ENCODE measurements at places on chromosomes 2 and 18.

GRCh38 chr2:219031005-219031738 lies 10.1 kb downstream of the CFAP65 start:
- DNase-seq: no peak

GRCh38 chr18:61893971-61894750 lies 1.4 kb upstream of the RNF152 start:
- peak; percentile 84 for DNase-seq

GRCh38 chr2:98489971-98490962 lies 45.6 kb downstream of the INPP4A start:
- no peak for DNase-seq

DNA sequence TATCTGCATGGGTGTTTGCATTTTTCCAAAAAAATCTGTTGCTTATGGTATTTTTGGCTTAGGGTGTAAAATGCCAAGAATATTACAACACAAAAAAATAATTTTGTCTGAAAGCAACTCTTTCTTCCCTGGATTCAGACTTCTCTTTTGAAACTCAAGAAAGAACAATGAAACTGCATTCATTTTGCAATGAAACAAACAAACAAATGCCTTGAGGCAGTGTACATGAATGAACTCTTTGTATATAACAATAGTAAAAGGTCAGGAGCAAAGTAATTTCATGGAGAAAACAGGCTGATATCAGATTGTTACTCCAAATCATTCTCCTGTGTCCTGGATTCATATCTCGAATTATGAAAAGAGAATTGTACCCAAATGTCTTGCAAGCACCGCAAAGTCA lies 301.6 kb upstream of the CDH20 start:
- DNase-seq: no peak

DNA sequence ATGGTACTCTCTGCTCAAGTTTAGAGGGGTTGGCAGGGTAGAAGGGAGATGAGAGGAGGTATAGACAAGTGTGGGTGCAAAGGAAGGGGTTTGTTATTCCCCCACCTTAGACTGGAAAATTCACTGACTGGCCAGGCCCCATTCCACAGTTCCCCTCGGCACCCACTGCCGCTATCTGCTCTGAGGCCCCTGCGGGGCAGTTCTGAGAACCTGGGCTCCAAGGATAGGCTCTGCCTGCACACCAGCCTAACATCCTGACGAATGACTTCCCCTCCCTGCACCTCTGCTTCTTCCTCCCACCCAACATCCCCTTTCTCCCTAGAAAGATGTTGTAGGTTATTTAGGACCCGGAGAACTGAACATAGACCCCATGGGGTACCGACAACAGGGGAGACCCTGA lies 303.9 kb upstream of the HDAC4 start:
- DNase-seq: no peak

DNA sequence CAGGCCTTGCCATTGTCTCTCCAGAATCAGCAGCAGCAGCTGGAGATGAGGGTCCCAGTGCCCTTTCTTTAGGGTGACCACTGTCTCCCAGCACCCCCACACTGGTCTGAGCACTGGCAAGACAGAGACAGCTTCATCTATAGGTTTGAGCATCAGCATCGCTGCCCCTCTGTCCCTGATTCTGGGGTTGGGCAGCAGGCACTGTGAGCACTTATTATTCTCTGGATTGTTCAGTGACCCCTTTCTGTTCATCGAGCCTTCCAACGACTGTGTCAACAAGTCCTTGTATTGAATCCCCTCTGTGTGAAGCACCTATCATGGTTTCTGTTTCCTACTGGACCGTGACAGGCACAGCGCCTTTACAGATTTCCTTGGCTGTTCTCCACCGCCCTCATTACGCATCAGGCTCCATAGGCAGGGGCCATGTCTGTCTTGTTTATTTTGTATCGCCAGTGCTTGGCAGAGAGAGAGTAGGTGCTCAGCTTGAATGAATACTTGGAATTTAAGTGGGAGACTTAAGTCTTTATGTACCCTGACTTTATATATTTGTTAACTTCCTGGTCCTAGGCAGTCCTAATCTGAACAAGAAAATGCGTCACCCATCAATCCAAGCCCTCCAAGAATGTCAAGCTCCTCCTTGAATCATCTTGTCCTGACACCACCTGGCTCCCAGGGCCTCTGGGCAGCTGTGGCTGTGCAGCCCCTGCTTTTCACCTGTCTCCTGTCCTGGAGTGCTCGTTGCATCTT lies 11.4 kb downstream of the MALL start:
- DNase-seq: no peak

- no peak for DNase-seq
Observed at GRCh38 chr2:3181416-3182010, 196.1 kb downstream of the EIPR1 start.

GRCh38 chr2:158112992-158113391 lies 11.3 kb downstream of the UPP2 start:
- no peak for DNase-seq

DNA sequence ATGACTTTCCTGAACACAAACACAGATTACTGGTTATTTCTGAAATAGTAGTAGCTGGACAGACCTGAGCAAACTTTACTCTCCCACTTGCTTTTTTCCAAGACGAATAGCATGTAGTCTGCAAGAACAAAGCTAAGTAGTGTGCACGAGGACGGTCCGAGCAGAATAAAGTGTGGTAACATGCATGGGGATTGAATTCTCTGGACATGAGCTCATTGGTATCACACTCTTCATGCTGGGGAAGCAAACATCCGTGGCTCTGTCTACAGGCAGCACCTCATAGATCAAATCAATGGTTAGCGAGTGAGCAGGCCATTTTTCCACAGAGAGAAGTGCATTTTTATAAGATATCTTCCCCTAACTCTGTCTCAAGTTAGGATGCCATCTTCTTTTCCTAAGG lies 164.8 kb upstream of the STK17B start:
- DNase-seq: no peak

DNA sequence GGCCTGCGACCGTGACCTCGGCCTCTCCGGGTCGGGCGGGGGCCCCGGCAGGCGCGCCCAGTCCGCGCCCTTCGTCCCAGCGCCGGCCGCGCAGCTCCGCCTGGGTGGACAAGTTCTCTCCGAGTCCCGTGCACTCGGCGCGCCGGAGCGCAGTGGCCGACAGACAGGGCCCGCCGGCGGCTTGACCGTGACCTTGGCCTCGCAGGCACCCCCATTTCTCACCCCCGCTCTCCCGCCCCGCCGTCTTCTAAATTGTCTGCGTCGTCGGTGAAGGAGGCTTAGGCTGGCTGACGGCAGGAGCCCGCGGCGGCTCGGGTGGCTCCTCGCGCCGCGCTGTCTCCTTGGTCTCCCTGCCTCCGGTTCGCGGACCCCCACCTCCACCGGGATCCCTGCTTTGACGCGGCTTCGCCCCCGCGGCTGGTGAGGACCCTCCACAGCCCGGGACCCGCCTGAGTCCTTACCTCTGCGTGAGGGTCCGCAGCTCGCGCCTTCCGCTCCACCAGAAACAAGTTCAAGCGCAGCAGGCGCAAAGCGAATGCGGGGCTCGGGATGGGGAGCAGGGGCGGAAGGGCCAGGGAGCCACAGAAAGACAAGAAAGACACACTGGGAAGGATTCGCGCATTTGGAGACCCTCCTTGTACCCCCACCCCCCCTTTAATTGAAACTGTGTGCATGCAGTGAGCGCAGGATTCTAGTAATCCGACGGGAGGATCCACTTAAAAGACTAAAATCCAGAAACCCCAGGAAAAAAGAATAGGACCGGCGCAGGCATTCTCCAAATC lies 4.0 kb downstream of the PTGR3 start:
- peak; percentile 73 for DNase-seq

GRCh38 chr2:173719471-173719870 lies 245.7 kb downstream of the SP3 start:
- DNase-seq: no peak

GRCh38 chr18:35289293-35289692 lies 736 bp downstream of the ZSCAN30 start:
- DNase-seq: no peak

DNA sequence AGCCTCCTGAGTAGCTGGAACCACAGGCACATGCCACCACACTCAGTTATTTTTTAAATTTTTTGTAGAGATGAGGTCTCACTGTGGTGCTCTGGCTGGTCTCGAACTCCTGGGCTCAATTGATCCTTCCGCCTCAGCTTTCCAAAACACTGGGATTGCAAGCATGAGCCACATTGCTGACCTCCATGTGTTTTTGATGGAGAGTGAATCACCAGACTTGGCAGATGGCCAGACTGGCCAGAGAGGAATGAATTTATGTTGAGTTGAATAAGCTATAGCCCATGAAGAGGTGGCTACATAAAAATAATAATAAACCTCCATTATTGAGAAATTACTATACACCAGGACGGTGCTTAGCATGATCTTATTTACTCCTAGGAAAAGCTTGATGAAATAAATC lies 91.5 kb downstream of the MREG start:
- no peak for DNase-seq

GRCh38 chr18:21303895-21304294 lies 61.9 kb downstream of the GREB1L start:
- DNase-seq: no peak

- DNase-seq: peak; percentile 21
Observed at GRCh38 chr18:48229552-48229981, 179.6 kb downstream of the ZBTB7C start.

- DNase-seq: no peak
Observed at GRCh38 chr2:769771-770170, 92.6 kb upstream of the TMEM18 start.

GRCh38 chr2:70087702-70088597 lies 673 bp downstream of the PCBP1 start:
- DNase-seq: peak; percentile 84

- DNase-seq: no peak
Observed at GRCh38 chr2:207891086-207891844, 121.6 kb upstream of the FZD5 start.

DNA sequence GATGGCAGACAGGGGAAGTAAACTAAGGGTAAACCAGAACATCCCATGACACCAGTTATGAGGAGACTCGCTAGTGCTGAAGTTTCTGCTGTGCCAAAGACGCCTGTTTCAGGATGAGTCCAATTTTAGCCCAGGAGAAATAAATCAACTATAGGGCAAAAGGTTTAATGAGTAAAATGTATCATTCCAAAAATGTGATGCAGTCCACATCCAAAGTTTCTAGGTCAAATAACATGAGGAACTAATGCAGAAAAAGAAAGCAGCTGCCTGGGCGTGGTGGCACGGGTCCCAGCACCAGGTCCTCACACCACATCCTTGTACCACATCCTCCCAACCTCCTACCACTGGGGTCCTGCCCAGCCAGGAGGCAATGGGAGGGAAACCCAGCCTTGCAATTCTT lies 126.9 kb upstream of the CTAGE1 start:
- DNase-seq: no peak

- DNase-seq: no peak
Observed at GRCh38 chr2:127092901-127093516, 13.9 kb downstream of the BIN1 start.

GRCh38 chr2:12164689-12165088 lies 418.3 kb downstream of the LPIN1 start:
- no peak for DNase-seq

- DNase-seq: no peak
Observed at GRCh38 chr2:172299741-172300140, 127.6 kb upstream of the ITGA6 start.

All from eye (tissue), 1 donor.